Anterior cingulate cortex (tissue), 58 donors: ENCODE measurements at places on chromosomes 1 and 21.

DNA sequence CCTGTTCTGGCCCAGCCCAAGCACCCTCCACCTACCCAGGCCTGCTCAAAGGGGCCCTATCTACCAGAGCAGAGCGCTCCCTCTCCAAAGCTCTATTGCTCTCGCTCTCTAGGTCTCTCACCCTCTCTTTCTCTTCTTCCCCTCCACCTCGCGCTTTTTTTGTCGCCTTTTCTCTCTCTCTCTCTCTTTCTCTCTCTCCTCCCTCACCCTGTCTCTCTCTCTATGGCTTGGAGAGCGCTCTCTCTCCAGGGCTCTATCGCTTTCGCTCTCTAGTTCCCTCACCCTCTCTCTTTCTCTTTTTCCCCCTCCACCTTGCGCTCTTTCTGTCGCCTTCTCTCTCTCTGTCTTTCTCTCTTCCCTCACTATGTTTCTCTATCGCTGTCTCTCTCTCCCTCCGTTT, 3.4 kb upstream of the ZNF678 start:
- DNase-seq: no peak

DNA sequence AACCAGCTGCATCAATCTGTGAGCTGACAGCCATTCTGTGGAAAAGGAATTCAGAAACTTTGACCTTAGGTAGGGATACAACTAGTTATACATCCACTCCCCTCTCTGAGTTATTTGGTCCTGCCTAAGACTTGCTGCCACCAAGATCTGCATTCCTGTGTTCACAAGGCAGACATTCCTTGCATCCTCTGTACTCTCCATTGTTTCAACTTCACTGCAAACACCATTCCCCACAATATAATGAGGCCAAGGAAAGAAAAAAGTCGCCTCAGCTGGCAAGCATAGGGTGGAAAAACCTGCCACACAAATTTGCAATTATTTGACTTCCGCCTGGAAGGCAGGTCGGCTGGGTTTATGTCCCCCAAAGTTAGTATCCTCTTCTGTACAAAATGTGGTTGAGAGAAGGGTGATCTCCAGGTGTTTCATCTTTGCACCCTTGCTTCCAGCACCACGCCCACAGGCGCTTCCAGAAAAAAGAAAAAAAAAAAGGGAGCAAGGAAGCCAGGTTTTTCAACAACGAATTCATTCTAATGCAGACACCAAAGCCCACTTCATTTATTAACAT, 676 bp upstream of the CTTNBP2NL start:
- no peak for DNase-seq

DNA sequence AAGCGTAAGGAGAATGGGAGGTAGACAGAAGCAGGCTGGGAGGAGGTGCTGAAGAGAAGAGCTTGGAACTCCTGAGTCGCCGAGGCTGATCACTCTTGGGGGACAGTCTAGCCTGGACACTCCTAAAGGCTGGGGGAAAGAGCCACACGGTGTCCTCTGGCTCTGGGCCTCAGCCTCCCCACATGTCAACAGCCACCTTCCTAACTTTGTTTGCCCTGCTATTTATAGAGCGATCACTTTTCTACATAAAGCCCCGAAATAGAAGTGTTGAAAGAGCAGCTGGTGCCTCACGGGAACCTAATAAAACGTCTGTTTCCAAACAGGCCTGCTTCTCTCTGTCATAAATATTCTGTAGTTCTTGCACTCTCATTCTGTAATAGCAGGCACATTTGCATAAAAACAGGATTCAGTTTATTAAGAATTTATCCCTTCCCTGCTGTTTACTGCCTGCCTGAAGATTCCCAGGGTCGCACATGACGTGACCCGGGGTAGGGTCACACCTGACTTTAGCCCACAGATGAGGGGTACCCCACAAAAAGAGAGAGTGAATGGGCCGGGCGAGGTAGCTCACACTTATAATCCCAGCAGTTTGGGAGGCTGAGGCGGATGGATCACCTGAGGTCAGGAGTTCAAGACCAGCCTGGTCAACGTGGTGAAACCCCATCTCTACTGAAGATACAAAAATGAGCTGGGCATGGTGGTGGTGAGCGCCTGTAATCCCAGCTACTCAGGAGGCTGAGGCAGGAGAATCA, 212.5 kb downstream of the TOMM20 start:
- no peak for DNase-seq

- no peak for DNase-seq
Observed at GRCh38 chr1:54315099-54315498, 91.1 kb downstream of the SSBP3 start.

- DNase-seq: no peak
Observed at GRCh38 chr1:238279694-238280380, 389.1 kb upstream of the ZP4 start.

- no peak for DNase-seq
Observed at GRCh38 chr1:21278860-21279845, 11.1 kb downstream of the ECE1 start.

DNA sequence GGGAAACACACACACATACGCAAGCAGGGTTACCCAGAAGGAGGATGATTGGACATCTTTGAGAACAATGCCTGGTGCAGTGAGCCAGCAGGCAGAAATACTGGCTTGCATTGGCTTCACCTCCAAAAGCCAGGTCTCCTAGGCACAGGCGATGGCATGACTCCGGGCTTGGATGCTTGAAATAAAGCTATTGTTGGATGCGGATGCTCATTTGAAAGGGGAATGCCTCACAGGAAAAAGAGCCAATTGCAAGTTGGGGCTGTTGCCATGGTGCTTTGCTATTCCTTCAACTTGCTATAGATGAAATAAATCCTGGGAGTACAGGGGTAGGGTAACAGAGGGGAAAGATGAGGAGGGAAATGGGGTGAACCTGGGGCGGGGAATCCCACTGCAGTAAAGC, 180.7 kb upstream of the SGIP1 start:
- peak; percentile 31 for DNase-seq

DNA sequence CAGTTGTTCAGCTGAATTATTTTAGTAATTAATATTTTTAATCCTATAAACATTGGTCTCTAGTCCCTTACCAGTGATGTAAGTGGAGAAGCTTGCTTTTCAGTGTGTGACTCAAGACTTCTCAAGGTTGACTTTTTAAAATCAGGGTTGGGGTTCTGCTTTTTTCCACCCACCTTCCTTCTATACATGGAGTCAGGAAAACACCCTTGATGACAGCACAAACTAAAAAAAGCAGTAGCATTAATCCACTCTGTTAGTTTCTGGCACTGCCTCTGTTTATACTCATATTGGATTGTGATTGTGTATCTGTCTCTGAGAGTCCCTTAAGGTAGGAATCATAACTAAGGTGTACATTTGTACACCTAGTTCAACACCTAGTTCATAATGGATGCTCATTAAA, 8.3 kb upstream of the PLEKHO1 start:
- no peak for DNase-seq

- no peak for DNase-seq
Observed at GRCh38 chr1:171948511-171948910, 107.2 kb downstream of the DNM3 start.

- no peak for DNase-seq
Observed at GRCh38 chr1:12541274-12542137, 76.5 kb downstream of the DHRS3 start.

DNA sequence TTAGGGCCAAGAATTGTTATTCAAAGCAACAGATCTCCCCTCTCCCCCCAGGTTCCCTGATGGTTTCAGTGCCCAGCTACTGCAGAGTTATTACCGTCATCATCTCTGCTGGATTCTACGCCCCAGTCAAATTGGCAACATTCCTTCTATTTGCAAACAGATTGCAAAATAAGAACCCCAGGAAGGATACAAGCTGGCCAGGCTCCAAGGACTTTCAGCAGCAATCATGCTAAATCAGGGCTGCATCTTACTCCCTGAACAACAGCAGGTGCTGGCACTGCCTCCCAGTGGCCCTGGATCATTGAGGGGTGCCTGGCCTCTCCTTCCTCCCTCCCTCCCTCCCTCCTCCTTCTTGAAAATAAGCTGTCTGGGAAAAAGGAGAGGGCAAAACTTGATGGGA, 521.6 kb upstream of the BEND5 start:
- peak; percentile 24 for DNase-seq

DNA sequence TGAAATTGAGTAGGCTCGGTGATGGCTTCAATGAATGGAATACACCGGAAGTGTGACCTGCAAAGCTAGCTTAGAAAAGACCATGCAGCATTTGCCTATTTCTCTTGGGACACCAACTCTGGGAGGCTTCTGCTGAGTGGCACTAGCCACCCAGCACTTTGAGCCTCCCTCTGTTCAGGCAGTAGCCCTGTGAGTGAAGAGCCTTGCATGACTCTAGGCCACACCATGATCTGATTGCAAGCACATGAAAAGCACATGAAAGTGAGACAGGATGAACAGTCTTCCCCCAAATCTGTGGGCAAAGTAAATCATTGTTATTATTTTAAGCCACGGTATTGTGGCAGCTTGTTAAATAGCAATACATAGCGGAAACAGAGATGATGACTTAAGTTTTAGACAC, 2.8 kb downstream of the CD48 start:
- no peak for DNase-seq

GRCh38 chr1:152858062-152858461, 1.7 kb upstream of the LCE7A start:
- no peak for DNase-seq

- DNase-seq: peak; percentile 35
Observed at GRCh38 chr1:87329051-87329525, 408 bp downstream of the LMO4 start.

GRCh38 chr1:23664837-23665795, 26.5 kb upstream of the RPL11 start:
- no peak for DNase-seq

DNA sequence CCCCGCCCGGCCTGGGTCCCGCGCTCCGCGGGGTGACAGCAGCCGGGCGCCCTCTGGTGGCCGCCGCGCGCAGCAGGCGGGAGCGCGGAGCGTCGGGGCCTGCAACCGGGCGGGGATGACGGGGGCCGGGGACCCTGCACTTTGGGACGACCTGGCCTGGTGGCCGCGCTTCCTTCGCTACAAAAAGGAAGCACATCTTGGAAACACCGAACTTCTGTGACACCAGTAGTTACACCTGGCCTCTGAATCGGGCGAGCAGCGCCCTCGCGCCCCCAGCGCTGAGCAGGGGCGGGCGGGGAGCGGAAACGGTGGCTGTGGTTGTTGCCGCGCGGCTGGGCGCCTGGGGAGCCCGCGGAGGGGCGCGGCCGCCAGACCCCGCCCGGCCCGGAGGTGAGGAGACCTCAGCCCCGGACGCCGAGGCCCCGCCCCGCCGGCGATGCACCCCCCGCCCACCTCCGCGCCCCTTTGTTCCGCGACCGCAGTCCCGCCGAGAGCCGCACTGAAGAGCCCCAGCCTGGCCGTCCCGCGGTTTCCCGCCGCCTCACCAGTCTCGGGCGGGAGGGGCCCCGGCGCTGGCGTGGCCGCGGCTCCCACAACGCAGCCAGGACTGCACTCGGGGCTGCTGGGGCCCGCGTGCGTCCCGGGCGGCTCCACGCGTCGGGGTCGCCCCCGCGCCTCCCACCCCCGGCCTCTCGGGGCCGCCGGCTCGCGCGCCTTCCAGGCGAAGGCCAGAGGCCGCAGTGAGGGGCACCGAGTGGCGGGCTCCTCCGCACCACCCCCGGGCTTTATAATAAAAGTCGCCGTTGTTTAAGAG, 59.3 kb downstream of the H3-3A start:
- no peak for DNase-seq

DNA sequence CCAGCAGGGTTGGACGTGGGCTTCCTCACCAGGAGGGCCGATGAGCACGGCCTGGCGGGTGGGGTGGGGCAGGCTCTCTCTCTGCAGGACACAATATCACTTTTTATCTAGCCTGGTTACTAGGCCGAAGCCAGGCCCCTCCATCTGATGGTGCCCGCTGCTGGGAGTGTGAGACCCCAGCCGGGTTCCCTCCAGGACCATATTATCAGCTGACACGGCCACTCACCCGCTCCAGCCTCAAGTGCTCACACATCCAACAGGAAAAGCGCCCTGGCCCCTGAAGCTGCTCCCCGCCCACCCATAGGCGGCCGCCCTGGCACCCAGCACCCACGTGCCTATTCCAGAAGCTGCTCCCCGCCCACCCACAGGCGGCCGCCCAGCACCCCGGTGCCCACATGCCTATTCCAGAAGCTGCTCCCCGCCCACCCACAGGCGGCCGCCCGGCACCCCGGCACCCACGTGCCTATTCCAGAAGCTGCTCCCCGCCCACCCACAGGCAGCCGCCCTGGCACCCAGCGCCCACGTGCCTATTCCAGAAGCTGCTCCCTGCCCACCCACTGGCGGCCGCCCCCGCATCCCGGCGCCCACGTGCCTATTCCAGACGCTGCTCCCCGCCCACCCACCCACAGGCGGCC, 5.0 kb downstream of the SLC19A1 start:
- DNase-seq: no peak

- no peak for DNase-seq
Observed at GRCh38 chr1:166087734-166088571, 78.8 kb downstream of the FAM78B start.

- no peak for DNase-seq
Observed at GRCh38 chr1:11600836-11601235, 53.4 kb downstream of the FBXO2 start.

- DNase-seq: no peak
Observed at GRCh38 chr21:32916522-32917099, 109.1 kb upstream of the OLIG2 start.

DNA sequence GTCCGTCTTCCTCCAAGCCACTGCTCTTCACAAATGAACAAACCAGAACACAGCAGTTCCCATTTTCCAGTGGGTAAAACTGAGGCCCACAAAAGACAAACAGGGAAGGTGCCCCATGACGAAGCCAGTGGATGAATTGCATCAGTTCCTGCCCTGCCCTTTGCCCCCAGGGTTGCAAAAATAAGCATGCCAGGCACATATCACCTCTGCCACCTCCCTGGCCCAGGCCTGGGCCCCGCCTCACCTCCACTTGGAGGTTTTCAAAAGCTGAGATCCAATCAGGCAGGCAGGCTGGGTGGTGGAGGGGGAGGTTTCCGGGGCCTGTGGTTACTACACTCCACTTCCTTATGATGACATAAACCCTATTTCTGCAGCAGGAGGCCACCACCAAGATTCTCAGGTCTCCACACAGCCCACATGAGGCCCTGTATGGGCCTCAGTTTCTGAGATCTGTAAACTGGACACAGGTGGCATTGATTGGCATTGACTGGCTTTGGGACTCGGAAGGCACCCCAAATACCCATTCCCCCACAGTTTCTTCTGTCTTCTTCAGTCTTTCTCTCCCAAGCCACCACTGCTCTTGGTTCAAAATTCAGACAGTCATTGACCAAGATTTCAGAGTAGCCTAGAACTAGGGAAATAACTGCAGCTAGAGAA, 4.1 kb downstream of the KIF21B start:
- no peak for DNase-seq

DNA sequence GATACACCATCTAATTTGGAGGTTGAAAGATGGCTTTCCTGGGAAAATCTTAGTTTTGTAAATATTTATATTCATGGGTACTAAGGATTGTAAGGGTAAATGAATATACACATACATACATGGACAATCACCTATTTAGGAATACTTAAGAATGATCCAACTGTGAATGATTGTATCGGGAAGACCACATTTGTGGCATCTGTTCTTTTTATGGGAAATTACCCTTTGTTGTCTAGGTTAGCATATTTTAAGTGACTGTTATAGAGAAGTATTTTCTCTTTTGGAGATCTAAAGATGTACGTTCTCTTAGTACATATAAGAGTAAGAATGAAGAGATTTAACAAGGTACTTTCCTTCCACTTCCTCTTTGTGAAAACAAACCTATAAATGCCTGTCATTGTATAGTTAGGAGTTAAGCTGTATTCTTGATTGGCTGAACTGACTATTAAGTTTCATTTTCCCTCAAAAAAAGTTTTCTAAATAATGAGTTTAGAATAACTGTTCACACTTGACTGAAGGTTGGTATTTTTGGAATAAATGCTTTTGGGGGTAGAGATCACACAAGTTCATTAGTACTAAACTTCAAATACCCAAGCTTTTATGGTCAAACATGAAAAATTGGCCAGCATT, 26.7 kb downstream of the SNX7 start:
- no peak for DNase-seq

GRCh38 chr1:93704052-93704451, 22.4 kb upstream of the BCAR3 start:
- DNase-seq: no peak
